ENCODE measurements at places on chromosomes 7 and 10.

DNA sequence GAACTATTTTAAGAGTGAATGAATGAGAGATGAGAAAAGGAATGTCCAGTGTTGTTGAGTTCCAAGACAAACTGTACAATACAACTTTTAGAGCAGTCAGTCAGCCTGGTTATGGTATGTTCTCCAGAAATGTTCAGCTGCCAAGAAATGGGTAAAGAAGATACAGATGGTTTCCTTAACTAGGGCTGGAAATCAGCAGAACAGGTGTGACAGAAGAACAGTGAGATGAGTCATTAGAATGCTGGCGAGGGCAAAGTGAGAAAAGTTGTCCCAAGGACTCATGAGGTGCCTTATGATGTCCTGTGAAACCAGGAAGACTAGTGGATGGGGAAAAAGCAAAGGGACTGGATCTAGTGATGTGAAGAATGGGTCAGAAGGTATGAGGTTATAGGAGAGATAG lies 20.8 kb upstream of the SEPTIN7 start:
- DNase-seq = no peak

DNA sequence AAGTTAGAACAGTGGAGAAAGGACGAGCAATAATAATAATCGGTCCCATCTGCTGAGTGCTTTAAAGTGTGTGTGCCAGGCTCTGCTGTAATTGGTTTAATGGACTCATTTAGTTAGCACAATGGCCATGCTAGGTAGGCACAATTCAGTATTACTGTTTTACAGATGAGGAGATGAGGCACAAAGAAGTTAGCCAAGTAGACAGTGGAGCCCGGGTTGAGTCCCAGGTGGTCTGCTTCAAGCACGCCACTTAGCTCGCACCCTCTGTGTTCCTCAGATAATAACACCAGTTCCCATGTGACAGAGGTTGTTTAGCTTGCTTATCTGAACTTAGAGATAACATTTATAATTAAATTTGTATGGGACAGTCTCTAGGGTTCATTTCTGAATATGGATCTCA lies 101.6 kb upstream of the GJD4 start:
- DNase-seq = no peak

- DNase-seq = no peak
Observed at GRCh38 chr10:36412942-36413341, 712.5 kb upstream of the ANKRD30A start.

DNA sequence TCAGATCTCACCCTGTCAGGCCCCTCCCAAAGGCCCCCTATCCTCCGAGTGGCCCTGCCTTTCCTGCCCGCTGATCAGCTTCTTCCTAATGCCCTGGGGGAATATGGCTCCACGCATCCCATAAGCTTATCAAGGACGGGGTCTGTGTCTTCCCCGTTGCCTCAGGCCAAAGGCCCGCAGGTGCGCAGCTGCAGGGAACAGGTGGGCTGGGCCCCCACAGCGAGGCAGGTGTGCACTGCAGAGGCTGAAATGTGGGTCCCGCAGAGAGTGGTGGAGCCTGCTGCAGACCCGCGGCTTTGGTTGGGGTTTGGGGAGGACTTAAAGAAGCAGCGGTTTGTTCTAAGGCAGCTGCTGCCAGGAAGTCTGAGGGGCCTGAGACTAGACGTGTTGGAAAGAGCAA lies 220.8 kb upstream of the TCERG1L start:
- DNase-seq = no peak

- DNase-seq = peak; percentile 37
Observed at GRCh38 chr7:131231381-131232220, 96.1 kb upstream of the MKLN1 start.

DNA sequence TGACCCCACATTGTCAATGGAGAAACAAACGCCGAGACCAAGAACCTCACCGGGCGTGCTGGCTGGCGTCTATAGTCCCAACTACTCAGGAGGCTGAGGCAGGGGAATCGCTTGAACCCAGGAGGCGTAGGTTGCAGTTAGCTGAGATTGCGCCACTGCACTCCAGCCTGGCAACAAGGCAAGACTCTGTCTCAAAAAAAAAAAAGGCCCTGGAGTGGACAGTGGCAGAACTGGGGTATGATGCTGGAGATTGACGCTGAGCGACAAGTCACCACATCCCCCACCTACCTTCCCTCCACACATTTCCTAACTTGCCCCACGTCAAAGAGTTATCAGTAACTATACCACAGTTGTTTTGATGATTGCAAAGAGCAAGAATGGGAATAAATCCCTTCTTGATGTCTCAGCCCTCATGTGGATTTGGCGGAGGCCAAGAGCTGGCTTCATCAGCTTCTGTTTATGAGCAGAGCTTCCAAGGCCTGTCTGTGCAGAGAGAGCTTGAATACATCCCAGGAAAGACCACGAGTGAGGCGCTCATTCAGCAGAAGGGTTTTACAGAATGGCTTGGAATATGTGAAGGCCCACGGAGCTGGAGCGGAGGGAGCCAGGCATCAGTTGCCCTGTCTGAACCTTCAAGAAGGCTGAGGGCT lies 28.0 kb upstream of the TNS3 start:
- no peak for DNase-seq

GRCh38 chr10:32350811-32351350 lies 3.9 kb upstream of the EPC1 start:
- DNase-seq = no peak

DNA sequence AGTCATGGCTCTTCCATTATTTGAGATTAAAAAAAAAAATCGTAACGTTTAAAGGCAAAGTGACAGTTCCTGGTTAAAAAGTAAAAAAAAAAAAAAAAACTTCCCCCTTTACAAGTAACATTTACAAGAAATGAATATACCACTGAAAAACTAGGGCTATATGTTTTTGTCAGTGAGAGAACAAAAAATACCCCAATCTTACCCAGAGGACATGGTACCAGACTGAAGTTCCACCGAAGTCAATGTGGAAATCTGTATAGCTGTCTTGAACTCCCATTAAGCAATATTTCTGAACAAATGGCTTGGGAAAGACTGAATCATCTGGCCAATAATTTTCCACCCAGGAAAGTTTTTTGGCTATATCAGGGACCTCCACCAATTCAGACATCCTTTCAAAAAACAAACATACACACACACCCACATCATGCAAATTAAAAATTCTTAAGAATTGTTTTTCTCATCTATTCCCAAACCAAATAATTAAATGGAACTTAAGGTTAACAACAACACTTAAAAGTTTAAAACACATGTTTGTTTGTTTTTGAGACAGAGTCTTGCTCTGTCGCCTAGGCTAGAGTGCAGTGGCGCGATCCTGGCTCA lies 50.2 kb downstream of the KDM7A start:
- no peak for DNase-seq

DNA sequence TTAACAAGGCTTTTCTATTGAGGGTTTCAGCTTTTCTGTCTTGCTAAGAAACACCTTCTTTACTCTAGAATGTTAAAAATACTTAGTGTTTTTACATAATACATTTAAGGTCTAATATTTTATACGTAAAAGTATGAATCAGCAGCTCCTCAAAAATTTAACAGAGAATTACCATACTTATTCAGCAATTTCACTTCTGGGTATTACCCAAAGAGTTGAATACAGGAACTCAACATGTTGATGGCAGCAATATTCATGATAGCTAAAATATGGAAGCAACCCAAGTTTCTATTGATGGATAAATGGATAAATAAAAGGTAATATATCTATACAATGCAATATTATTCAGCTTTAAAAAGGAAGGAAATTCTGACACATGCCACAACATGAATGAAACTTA lies 9.7 kb upstream of the OR13A1 start:
- no peak for DNase-seq

DNA sequence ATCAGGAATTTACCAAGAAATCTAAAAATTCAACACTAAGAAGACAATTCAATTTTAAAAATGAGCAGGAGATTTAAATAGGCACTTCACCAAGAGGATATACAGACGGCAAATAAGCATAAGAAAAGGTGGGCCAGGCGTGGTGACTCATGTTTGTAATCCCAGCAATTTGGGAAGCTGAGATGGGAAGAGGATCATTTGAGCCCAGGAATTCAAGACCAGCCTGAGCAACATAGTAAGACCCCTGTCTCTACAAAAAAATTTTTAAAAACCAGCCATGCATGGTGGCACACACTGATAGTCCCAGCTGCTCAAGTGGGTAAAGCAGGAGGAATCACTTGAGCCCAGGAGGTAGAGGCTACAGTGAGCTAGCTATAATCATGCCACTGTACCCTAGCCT lies 3.5 kb upstream of the AKR1D1 start:
- no peak for DNase-seq

DNA sequence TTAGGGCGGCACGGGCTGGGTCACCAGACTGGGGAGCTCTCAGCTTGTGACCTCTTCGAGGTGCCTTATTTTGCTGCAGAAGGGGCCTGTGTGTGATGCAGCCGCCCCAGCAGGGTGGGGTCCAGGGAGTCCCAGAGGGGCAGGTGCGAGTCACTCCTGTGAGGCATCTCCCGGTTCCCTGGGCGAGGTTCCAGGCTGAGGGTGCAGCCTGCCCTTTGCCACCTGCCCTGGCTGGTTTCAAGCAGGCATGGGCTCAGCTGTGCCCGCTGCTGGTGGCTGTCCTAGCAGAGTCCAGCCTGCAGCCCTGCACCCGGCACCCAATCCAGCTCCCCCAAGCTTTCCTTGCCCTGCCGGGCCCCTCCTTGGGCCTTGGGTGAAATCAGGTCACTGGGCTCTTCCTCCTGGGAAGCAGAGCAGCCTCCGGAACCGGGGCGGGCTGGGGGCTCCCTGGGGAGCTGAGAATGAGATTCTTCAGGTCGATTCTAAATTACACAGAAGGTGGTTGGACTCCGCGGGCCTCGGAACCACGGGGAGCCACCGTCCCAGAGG lies 64.8 kb downstream of the PWWP2B start:
- DNase-seq = peak; percentile 94

Measured in mucosa of descending colon (tissue), 3 donors.